ENCODE measurements at places on chromosomes 13 and 19.

GRCh38 chr13:98203646-98204326 lies 26.7 kb upstream of the RNF113B start:
- DNase-seq = no peak

DNA sequence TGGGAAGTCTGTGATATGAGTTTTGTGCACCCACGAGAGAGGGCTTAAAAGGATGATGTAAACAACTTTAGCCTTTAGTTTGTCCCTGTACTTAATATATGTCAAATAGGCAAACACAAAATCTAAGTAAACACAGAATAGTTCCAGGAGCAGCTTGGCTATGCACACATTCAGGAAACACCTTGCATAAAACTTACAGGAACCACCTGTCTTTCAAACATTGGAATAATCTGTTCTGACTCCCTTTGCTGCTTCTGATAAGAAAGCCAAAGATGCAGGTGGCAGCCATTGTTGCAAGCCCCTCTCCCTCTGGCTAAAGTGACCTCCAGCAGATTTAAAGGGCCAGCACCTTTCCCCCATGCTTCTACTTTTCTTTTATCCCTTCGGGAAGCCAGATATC lies 4.7 kb downstream of the EEF1AKMT1 start:
- no peak for DNase-seq

GRCh38 chr19:5420953-5421352 lies 34.3 kb upstream of the ZNRF4 start:
- no peak for DNase-seq

GRCh38 chr13:28267497-28267896 lies 129.2 kb downstream of the PAN3 start:
- no peak for DNase-seq

- DNase-seq = no peak
These were observed 33.5 kb downstream of the FAM216B start for GRCh38 chr13:42814868-42815267.

GRCh38 chr19:10408511-10409283 lies 5.4 kb upstream of the CDC37 start:
- DNase-seq = peak; percentile 59

DNA sequence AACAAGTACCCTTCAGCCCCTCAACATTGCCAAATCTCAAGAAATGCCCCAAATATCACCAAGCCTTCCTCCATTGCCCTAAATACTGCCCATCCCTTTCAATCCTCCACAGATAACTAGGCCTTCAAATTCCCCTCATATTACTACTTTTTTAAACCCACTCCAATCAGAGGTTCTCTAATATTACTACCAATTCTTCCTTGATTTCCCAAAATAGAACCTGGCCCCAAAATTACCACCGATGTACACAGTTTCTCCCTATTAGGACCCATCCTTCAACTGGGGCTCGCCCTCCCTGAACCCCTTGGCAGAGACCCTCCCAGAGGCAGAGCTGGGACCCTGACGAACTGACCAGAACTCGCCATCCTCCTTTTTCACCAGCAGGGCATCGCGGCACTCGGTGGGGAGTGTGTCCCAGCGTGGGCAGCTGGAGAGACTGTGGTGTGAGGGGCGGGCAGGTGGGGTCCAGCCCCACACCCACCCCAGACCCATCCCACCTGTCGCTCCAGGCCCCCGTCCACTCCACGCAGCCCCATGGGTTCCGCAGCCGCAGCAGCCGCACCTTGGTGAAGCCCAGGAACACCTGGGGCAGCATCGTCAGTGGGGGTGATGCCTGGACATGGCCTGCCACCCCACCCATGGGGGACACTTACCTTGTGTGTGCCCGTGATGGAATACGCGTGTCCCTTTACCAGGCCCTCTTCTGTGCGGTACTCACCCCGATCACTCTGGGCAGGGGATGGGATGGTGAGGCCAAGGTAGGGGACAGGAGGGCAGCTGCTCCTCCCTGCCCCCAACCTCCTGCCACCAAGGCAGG lies 6.1 kb downstream of the CAPN12 start:
- DNase-seq = no peak

DNA sequence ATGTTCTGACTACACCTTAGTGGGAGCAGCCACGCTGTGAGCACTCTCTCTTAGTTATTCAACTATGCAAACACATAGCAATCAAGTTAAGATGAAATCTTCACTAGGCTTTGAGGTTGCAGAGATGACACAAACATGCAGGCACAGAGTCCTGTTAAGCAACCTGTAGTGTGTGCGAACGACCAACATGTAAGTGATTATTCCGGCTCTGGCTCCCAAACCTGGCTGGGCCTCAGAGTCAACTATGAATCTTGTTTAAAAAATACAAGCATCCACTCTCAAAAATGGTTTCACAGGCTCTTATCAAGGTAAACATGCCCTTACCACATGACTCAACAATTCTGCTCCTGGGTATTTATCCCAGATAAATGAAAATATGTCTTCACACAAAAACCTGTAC lies 91.4 kb downstream of the IRS2 start:
- no peak for DNase-seq

GRCh38 chr13:28373810-28374209 lies 121.1 kb downstream of the FLT1 start:
- no peak for DNase-seq

GRCh38 chr13:114005206-114005724 lies 31.4 kb upstream of the C13orf46 start:
- no peak for DNase-seq

GRCh38 chr19:1858412-1859081 lies 4.8 kb downstream of the KLF16 start:
- DNase-seq = no peak

- DNase-seq = no peak
These were observed 424.9 kb downstream of the FGF9 start for GRCh38 chr13:22095794-22096193.

- DNase-seq = no peak
These were observed 66.4 kb downstream of the DHRS12 start for GRCh38 chr13:51737609-51738008.

DNA sequence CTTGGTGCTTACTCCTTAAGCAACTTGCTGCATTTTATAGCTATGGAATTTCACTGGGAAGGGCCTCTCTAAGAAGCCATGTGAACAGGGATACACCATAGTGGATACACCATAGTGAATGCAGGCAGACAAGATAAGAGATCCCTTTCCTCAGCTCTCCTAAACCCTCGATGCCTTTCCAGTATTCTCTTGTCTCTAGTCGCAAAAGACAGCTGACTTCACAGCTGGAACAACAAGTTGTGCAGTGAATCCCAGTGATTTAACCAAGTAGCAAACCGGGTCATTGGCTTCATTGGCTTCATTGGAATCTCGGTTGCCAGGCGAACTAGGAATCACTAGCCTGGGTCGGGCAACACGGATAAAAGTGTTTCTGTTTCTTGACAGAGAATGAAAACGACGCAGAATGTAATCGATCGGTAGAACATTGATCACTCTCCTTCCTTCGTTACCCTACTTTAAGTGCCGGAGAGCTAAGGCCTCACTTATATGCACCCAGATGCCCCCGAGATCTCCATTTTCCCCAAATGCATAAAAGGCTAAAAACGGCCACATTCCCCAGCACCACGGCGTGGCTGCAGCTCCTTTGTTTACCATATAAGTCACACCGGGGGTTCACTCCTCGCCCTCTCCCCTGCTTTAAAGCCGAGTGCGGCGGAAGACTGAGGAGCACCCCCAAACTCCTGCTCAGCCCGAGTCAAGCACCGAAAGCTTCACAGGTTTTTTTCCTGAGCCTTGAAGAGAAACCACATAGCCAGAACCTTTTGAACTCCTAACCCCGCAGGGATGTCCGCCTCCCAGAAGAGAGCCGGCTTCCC lies 674 bp downstream of the TRPC4 start:
- DNase-seq = no peak

DNA sequence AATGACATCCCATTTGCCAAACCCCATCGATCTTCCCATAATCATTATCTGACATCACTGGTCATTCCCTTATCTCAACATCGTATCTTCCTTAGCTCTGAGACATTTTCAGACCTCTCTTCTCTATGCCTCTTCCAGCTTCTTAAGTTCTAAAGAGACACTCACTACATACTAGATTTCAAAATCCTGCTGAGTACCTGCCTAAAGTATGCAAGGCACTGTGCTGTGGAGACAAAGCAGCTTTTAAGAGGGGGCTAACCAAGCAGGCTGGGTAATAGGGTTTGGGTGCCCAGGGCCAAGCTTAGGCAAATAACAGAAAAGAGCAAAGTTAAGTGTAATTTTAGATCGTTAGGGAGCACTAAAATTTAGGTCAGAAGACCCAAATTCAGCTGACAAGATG lies 3.4 kb upstream of the POMP start:
- DNase-seq = no peak

DNA sequence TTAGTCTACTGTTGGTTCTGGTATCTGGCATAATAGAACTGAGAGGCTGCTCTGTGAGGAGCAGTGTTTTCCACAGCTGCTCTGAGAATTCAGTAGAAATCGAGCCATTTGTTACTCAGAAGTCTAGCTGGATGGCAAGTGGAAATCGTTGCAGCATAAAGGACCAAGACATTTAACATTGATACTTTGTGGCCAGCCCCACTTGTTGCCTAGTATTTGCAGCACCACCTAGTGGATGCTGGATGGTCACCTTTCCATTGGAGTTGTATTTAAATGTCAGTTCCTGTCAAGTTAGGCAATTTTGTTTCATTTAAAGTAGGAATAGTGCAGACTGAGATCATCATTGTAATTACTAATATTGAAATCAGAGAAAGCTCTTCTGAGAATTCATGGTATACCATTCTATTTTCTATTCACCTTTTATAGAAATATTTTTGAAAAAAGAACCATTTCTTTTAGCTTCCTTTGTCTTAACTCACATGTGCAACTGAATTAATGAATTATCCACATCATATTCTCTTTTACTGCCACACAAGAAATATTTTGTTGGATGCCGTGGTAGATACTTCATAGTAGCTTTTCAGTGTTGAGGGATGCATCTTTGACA lies 64.6 kb downstream of the PDS5B start:
- peak; percentile 51 for DNase-seq

DNA sequence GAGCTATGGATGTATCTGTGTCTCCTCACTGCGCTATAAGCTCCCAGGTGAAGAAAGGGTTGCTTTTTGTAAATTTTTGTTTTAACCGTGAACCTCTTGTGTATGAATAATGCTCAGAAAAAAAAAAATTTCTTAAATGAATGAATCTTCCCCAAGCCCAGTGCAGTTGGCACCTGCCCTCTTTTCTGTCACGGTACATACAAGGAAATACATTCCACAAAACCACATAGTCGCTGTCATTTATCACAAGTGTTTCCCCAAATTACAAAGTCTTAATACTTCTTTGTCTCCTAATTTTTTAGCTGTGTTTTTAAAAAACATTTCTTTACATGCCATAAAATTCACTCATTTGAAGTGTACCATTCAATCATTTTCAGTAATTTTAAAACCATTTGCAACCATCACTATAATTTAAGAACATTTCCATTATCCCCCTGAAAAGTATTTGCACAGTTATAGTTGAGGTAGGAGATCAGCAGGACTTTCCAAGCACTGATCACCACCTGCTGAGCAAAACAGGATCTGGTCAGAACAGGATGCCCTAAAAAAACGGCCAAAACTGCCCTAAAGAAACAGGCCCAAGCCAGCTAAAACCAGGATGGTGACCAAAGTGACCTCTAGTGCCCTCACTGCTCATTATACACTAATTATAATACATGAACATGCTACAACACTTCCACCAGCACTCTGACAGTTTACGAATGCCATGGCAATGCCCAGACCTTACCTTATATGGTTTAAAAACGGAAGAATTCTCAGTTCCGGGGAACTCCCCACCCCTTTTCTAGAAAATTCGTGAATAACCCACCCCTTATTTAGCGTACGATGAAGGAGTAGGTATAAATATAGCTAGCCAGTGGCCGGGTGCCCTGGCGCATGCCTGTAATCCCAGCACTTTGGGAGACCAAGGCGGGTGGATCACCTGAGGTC lies 1.3 kb upstream of the TEX30 start:
- DNase-seq = no peak

All from stimulated activated CD4-positive, alpha-beta T cell treated with anti-CD3 and anti-CD28 coated beads, Interleukin-2, amount 100 ng/mL, for 48 hours (primary cell).